MCF 10A (cell line): ENCODE measurements at places on chromosomes 3 and 15. TPM values are rescaled to one million over a fixed set of nuclear protein-coding genes. Genes with fewer than 3 reads are reported as not detected.

The FSIP1 gene
- 2.2 and 3.2 TPM in 2 replicates for total RNA-seq

The GABRR3 gene
- total RNA-seq: not detected in 2 replicates

The NPAP1 gene
- total RNA-seq: not detected in 2 replicates

The ADAMTS17 gene
- 4.0 and 7.7 TPM in 2 replicates for total RNA-seq

The SLC28A2 gene
- not detected in 2 replicates for total RNA-seq
